ENCODE measurements at places on chromosomes 12 and 14.

DNA sequence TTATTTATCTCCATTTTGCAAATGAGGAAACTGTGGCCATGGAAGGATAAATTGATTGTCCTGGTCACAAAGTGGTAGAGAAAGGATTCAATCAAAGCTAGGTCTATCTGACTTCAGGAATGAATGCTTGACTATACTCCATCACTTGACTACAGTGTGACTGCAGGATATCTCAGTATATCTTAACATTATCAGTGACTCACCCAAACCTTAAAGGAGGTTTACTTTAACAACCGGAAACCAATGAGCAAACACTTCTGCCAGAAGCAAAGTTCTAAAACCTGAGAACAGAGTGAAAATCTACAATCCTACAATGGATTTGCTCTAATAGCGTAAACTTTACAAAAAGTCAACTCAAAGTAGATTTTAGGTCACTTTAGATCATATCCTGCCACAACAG lies 277.0 kb downstream of the CEP128 start:
- no peak for DNase-seq

DNA sequence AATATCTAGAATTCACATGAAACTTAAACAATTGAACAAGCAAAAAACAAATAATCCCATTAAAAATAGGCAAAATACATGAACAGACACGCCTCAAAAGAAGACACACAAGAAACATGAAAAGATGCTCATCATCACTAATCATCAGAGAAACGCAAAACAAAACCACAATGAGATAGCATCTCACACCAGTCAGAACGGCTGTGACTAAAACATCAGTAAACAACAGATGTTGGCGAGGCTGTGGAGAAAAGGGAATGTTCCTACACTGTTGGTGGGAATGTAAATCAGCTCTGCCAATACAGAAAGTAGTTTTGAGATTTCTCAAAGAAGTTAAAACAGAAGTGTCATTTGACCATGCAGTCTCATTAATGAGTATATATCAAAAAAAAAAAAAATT lies 121.3 kb downstream of the PTPRO start:
- DNase-seq: no peak

- no peak for DNase-seq
Measured at GRCh38 chr12:75260316-75260715, 50.7 kb upstream of the KCNC2 start.

DNA sequence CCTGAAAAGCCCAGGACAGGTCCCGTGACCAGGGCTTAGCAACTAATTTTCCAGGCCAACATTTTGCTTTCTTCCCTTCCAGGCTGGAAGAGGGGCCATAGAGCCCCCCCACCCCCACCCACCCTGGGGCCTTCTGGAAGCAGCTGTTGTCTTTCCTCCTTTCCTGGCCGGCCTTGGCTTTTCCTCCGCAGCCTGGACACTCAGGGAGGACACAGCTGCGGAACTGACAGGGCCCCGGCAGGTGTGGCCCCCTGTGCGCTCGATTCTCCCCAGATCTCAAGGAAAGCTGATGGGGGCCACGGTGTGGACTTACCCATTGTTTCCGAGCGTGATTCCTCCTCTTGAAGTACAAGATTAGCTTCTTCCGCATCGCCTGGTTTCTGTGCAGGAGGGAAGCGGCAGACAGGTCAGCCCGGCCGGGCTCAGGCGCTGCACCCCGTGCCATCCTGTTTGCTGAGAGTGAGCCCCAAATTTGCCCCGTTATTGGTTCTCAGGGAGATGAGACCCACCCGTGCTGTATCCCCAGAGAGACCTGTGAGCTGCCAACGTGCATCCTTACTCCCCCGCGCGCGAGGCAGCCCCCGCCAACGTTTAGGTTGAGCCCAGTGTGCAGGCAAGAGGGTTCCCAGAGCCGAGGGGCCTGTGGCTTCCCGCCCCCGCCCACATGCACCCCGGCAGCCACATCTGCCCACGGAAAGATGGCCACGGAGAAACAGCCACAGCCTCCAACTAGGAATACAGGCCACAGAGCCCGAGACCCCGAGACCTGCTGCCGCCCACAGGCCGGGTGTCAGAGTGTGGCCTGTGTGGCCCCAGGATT lies 129.6 kb downstream of the NCOR2 start:
- DNase-seq: no peak

DNA sequence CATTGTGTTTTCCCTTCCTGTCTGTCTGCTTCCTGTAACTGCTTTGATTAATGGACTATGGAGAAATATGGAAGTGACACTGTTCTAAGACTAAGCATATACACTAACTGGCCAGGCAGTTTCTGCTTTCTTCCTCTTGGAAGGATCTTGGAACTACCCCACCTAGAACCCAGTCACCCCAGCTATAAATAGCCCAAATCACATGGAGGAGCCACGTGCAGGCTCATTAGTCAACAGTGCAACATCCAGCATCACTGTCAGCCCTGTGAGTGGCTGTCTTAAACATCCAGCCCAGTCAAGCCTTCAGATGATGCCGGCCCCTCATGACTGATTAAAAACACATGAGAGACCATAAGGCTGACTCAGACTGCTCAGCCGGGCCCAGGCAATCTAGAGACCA lies 39.2 kb downstream of the BCAT1 start:
- DNase-seq: peak; percentile 57

GRCh38 chr12:70581208-70581607 lies 56.0 kb downstream of the PTPRB start:
- no peak for DNase-seq

- DNase-seq: no peak
Measured at GRCh38 chr14:82052778-82053177, 519.1 kb upstream of the SEL1L start.

GRCh38 chr14:62125793-62126192 lies 363.6 kb downstream of the SNAPC1 start:
- DNase-seq: no peak

DNA sequence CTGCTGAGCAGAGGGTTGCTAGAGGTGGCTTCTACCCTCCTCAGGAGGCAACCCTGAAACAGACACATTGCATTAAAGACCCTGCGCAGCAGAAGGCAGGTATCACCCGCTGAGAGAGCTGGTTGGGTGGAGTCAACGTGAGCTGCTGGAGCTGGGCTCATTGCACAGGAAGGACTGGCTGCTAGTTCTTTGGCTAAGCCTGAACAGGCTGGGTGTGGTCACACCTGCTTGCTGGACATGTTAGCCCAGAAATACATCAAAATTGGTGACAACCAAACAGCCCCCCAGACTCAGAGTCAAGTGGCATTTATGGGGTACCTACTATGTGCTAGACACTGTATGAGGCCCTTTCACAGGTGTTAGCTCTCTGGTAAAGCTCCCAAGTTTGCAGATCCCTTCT lies 33.8 kb upstream of the IRF2BPL start:
- DNase-seq: no peak

DNA sequence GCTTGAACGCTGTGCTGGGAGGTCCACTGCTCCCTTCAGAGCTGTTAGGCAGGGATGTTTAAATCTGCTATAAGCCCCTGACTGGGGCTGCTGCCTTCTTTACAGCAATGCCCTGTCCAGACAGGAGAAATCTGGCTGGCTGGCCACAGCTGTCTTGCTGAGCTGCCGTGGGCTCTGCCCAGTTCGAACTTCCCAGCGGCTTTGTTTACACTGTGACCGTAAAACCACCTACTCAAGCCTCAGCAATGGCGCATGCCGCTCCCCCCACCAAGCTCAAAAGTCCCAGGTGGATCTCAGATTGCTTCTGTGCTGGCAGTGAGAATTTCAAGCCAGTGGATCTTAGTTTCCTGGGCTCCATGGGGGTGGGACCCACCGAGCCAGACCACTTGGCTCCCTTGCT lies 35.8 kb downstream of the CKAP4 start:
- no peak for DNase-seq

DNA sequence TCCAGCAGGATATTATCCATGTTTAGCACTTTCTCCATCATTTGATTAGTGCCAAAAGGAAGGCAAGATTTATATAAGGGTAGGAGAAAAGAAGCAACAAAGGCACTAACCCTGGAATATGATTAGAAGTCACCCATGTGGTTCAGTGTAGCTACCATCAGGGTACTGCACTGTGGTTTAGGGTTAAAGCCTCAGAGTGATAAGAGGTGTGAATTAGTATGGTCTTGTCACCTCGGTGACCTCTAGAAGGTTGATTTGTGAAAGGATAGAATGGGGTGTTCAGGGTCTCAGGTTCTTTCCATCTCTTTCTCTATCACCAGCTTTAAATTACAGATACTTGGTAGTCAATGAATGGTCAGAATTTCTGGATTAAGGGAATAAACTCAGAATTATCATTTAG lies 103.0 kb upstream of the TMTC2 start:
- no peak for DNase-seq

GRCh38 chr12:91515944-91516694 lies 333.5 kb upstream of the DCN start:
- DNase-seq: no peak

GRCh38 chr14:101184572-101184971 lies 281.1 kb upstream of the RTL1 start:
- no peak for DNase-seq

GRCh38 chr12:47207829-47208248 lies 128.1 kb upstream of the AMIGO2 start:
- no peak for DNase-seq

All from BJ (cell line).